Right ventricle myocardium superior (tissue), 1 donor: ENCODE measurements at places on chromosomes 5 and 9. TPM values are rescaled to one million over a fixed set of nuclear protein-coding genes. Genes with fewer than 3 reads are reported as not detected.

DNA sequence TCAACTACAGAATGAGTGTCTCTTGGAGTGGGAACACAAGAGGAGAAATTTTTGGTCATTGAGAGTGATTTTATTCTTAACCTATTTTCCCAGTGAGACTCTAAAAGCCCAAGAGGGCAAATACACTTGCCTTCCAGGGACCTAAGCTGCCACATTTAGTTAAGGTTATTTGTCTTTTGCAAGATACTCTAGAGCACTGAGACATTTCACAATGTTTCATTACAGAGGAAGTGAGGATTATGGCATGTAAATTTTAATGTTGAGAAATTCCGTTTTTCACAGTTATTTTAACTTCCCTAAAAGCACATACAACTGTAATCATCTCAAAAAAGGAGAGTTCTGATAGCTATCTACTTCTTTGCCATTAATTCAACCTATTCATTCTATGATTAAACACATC, 38.7 kb upstream of the RAB3C start:
- DNase-seq, result no peak

Gene ALDH1A1
- 19.8 TPM for total RNA-seq

- DNase-seq, result peak; percentile 75
Measured at GRCh38 chr9:136373300-136374182, at the start of gene CARD9. Gene CARD9 (minus strand): TSS chr9:136373669. CDS start chr9:136372078, 1,591 bp downstream.

GRCh38 chr9:124574534-124575375, 67.6 kb upstream of the NR5A1 start:
- no peak for DNase-seq

Gene FOXI1
- not detected for total RNA-seq

GRCh38 chr5:149448831-149449714, 70.0 kb upstream of the IL17B start:
- no peak for DNase-seq

DNA sequence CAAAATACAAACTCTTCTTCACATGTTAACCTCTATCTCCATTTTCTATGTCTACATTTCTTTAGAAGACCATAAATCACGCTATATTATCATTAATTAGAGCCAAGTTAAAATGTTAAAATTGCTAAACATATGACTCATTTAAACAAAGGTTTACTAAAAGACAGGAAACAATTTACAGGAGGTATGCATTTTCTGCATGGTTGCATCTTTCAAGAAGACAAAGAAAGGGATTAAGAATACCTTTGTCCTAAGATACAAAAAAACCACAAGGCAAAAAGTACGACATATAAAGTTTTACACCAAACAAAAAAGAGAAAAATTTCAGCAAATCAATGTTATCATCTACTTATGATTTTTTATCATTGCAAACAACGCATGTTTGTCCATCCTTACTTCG, 324.4 kb downstream of the PDE4D start:
- DNase-seq, result no peak

DNA sequence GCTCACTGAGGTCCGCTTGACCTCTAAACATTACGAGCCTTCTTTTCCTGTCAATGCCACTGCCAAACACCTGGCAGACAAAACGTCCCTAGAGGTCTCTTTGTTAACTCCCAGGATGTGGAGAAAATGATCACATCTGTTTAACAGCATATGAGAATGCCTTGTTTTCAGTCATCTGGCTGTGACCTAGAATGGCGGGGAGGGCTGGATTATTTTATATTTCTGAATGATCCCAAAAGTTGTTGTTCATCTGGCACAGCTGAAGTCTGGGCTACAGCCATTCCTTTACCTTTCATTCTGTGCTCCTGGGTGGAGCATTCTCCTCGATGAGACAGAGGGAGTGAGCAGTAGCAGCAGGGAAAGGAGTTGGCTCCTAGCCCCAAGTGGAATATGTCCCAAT, 138.2 kb downstream of the PRDM6 start:
- DNase-seq, result no peak

Gene CACFD1
- 12.9 TPM for total RNA-seq

GRCh38 chr9:86968258-86968920, 21.1 kb upstream of the GAS1 start:
- DNase-seq, result peak; percentile 40

Gene DND1
- 0.40 TPM for total RNA-seq

Gene SLC28A3
- total RNA-seq, result 0.24 TPM

- no peak for DNase-seq
Measured at GRCh38 chr9:71010258-71010657, 111.2 kb downstream of the TRPM3 start.

DNA sequence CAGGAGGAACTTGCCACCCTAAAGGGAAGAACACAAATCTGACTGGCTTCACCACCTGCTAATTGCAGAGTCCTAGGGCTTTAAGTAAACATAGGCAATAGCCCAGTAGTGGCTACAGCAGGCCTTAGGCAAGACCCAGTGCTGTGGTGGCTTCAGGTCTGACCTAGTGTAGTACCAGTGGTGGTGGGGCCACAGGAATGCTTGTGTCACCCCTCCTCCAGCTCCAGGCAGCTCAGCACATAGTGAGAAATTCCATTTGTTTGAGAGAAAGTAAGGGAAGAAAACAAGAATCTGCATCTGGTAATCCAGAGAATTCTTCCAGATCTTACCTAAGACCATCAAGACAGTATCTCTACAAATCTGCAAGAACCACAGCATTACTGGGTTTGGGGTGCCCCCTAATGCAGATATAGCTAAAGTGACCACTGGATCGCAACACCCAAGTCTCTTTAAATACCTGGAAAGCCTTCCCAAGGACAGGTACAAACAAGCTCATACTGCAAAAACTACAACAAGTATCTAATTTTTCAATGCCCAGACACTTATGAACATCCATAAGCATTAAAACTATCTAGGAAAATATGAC, 102.6 kb upstream of the TRPM3 start:
- DNase-seq, result no peak

Gene N4BP3
- 2.7 TPM for total RNA-seq

Gene CDH9
- total RNA-seq, result not detected

DNA sequence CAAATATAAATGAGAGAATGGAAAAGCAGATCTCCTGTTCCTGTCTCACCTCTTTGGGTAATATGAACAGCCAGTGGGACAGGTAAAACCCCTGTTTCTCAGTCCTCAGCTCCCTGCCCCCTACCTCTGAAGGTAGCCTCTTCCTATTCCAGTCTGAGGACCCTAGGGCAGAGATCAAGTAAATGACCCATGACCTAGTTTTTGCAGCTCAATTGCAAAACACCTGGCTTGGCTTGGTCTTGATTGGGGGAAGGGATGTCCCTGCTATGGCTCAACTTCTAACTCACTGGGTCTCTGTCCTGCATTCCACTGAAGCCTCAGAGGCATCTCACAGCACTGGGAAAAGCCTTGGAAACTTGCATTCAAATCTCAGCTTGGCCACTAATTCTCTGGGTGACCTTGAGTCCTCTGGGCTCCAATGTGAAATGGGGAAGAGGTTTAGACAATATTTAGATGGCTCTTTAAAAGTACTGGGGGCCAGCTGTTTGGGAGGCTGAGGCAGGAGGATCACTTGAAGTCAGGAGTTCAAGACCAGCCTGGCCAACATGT, 1.6 kb upstream of the GALT start:
- no peak for DNase-seq

Gene PRRT1B
- not detected for total RNA-seq

Gene ASPN
- 4.8 TPM for total RNA-seq

Gene SPINK5
- total RNA-seq, result 0.35 TPM

GRCh38 chr5:135591277-135591676, 12.5 kb upstream of the CXCL14 start:
- no peak for DNase-seq

Gene UNC5A
- total RNA-seq, result 0.05 TPM

Gene PCDHGA4
- total RNA-seq, result 9.3 TPM

Gene KCNIP1
- not detected for total RNA-seq

DNA sequence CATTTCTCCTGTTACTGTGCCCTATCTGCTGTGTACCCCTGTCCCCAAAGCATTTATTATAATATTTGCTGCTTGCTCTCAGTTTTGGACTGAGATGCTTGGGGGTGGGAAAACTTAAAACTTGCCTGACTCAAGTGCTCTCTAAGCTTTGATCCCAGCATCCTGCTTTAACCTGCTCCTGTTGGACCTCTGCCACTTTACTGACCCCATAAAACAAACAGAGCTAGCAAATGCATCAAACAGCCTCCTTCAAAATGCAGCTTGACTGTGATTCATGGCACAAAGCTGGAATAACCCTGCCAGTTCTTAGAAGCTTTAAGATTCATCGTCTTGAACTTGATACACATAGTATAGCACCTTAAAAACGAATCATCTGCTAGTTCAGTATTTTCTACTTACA, 212.5 kb downstream of the DEPDC1B start:
- no peak for DNase-seq

Gene DAB2IP
- total RNA-seq, result 44.7 TPM

DNA sequence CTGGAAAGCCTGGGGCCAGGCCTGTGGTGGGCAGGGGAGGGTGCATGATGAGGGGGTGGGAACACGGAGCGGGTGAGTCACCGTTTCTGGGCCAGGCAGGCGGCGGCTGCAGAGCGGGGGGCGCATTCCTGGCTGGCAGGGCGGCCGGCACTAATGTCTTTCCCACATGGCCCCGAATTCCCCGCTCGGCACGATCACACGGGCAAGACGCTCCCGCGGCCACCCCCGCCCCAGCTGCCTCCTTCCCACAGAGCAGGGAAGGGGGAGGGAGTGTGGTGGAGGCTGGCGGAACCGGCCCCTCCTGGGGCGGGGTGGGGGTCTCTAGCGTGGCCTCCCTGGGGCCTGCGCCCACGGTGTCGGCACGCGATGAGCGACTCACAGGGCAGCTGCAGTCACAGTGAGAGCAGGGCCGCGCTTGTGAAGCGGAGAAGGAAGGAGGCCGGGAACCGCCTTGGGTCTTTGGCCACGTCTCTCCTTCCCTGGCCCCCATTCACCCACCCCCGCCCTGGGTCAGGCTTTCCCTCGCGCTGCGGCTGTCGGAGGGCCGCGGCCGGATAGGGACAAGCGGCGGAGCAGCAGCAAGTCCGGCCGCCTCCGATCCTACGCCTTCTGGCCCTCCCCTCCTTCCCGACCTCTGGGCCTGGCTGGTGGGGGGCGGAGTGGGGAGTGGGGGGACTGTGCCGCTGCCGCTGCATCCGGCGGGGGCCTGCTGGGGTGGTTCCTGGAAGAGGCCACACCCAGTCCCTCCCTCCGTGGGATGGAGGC, 48.9 kb downstream of the CXXC5 start:
- DNase-seq, result peak; percentile 91

- DNase-seq, result peak; percentile 87
Measured at GRCh38 chr9:96217754-96218693, 84.0 kb downstream of the HSD17B3 start.

DNA sequence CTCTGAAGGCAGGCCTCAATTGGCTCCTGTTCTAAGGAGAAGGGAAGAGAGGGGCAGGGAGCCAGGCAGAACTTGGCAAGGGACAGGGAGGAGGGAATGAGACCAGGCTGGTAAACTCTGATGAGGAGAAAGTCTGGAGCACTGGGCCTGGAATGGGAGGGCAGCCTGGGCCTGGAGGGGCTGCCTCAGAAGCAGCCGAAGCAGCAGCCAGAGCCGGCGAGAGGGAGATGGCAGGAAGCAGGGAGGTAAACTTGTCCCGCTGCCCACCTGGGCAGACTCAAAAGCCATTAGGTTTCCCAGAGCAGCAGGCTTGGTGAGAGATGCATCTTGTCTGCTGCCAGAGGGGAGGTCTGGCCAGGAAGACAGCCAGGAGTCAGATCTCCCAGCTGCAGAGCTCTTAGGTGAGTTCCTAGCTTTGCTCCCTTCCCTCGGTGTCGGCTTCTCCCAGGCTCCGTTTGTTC, 37.0 kb upstream of the CRB2 start:
- DNase-seq, result peak; percentile 54

GRCh38 chr5:125703616-125704015, 719.6 kb upstream of the GRAMD2B start:
- DNase-seq, result no peak

DNA sequence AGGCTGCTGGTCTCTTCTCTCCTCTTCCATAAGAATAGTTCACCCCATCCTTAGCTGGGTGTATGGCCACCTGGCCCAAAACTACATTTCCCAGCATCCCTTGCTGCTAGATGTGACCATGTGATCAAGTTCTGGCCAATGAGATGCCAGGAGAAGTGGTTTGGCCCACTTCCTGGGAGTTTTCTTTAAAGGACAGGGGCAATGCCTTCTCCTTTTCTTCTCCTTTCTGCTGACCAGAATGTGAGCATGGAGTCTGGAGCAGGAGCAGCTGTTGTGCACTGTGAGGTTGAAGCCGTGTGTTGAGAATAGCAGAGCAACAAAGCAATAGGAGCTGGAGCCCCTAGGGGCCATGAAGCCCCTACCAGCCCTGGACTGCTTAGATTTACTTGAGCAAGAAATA, 36.8 kb downstream of the C9orf50 start:
- peak; percentile 63 for DNase-seq

- DNase-seq, result no peak
Measured at GRCh38 chr5:50712479-50712878, 46.0 kb downstream of the PARP8 start.
